Progenitor cell of endocrine pancreas (in vitro differentiated cells): ENCODE measurements at places on chromosomes 3 and 15.
A peak's percentile ranks its signal among the peaks of the same experiment; 100 is the strongest.

- DNase-seq, result peak; percentile 53
Measured at GRCh38 chr3:87792534-87793336, 266.1 kb downstream of the CGGBP1 start.

DNA sequence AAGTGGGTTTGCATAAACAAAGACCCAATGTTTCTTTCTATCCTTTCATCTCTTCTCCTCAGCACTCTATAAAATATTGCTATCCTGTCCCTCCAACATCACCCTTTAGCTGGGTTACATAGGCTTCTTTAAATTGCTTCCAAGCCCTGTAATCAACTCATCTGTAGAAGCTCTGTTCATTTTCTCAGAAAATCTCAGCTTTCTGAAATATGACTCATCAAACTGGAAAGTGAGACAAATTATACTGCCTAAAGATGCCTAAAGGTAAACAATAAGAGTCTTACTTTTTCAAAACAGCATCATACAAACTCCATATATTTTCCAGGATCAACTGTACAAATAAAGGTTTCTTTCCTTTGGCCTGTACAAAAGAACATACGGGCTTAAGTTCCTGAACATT, 33.8 kb downstream of the EFL1 start:
- DNase-seq, result no peak

GRCh38 chr3:120098710-120099109, 4.5 kb upstream of the GSK3B start:
- DNase-seq, result no peak

DNA sequence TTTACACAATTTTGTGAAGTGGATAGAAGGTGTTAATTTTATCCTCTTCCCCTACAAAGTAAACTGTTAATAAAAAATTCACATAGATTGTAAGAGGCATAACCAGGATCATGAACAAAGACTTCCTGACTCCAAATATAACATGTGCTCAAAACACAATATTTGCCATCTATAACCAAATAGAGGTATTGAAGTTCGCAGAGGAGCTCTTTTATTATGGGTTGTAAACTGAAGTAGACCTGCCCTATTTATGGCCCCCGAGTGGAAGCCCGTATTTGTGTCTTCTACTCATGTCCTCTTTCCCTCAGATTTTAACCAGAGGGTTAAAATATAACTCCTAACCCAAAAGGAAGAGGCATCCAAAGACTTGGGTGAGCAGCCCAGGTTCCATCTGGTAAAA, 285.6 kb upstream of the COL8A1 start:
- no peak for DNase-seq

DNA sequence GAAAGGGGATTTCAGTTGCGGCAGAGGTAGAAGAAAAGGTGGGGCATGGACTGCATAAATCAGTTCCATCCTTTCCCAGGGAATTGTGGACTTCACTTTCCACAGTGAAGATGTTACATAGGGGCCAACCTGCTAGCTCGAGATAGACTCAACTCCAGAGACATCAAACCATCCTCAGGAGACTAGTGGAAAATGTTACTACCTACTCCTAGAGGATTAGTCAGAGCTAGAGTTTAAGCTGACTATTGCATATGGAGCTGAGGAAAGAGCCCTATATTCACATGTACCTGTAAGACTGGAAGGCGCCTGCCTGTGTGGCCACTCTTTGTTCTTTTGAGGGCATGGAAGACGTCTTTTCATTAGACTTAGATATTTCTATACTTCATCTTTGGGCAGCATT, 69.2 kb downstream of the KLHL25 start:
- DNase-seq, result no peak

DNA sequence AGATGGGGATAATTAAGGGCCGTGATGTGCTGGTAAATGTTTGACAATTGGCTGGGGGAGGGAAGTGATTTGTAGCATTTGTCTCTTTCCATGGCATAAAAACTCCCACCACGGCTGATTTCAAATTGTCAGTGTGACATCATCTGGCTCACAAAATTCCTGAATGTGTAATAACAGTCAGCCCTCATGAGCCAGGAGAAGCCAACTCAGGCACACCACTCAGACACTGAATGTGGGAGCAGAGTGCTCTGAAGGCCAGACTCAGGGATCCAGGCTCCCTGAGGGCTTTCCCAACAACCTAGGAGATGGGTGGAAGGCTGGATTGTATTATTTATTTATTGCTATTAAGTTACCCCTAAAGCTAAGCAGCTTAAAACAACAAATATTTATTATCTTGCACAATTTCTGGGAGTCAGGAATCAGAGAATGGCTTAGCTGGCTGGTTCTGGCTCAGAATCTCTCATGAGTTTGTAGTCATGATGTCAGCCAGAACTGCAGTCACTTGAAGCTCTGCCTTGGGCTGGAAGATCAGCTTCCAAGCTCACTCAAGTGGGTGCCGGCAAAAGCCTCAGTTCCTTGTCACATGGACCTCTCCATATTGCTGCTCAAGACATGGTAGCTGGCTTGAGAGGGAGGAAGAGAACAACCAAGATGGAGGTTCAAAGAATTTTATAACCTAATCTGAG, 6.5 kb upstream of the CPEB1 start:
- no peak for DNase-seq

- no peak for DNase-seq
Measured at GRCh38 chr3:160224256-160224655, 966 bp upstream of the C3orf80 start.

- no peak for DNase-seq
Measured at GRCh38 chr3:106824856-106825255, 552.4 kb upstream of the CCDC54 start.

- peak; percentile 64 for DNase-seq
Measured at GRCh38 chr15:33700695-33701303, 267.5 kb upstream of the CHRM5 start.

GRCh38 chr3:131708241-131708640, 205.5 kb upstream of the MRPL3 start:
- no peak for DNase-seq

DNA sequence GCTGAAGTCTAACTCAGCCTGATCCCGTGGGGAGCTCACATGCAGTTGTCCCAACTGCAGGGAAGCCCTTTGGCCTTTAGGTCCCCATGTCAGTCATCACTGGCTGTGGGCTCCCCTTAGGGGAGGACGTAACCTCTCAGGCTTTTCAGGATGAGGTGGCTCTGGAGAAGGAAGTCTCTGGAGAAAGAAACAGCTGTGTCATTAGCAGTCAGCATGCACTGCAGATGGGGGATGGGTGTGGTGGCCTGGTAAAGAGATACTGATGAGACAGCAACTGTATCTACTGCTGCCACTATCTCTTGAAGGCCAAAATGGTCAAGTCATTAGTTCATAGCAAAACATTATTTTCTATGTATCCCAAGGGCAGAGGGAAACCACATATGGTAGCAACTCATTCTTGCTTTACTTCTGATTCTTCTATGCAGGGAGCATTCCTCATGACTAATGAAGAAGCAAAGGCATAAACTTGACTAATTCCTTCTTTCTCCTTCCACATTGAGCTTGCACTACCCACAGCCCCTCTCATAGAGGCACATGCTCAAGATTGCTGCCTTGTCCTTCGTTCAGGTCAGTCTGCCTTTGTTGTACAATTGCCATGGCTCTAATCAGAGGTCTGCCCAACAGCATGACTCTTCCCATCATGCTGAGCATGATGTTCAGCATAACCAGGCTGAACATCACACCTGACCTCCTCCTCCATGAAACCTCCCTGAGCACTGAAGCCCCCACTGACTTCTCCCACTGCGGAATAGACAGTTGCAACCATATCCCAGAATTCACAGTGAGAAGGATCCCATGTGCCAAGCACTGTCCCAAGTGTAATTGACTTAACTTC, 47.8 kb upstream of the TMEM158 start:
- DNase-seq, result no peak

DNA sequence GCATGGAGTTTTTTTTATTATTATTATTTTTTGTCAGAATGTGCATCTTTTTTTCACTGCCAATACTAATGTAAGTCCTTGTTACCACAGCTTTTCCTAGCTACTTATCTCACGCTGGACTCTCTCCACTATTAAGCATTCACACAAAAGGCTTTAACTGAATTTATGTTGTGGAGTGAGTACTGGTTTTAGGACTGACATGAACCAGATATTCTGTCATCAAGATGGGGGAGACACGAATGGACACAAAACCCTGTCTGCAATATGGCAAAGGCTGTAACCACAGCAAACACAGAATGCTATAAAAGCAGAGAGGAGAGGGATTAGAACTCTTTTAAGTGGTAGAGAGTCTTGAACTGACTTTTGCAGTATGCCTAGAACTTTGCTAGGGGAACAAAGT, 592.2 kb upstream of the TBL1XR1 start:
- DNase-seq, result no peak

DNA sequence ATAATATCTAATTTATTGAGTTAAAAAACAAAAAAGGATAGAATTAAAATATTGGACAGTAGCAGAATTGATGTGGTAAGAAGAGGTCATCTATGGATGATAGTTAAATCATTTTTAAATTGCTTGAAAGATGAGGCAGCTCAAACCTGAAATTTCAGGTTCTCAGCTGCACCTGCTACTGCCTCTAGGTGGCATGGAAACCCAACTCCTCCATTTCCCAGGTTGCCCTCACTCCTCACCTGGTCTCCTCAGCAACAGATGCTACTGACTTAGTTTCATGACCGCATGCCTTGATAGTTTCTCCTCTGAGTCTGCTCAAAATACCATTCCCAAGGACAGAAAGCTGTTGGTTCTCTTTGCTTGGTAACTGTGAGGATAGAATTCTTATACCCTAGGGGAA, 148.1 kb downstream of the ABHD5 start:
- no peak for DNase-seq

DNA sequence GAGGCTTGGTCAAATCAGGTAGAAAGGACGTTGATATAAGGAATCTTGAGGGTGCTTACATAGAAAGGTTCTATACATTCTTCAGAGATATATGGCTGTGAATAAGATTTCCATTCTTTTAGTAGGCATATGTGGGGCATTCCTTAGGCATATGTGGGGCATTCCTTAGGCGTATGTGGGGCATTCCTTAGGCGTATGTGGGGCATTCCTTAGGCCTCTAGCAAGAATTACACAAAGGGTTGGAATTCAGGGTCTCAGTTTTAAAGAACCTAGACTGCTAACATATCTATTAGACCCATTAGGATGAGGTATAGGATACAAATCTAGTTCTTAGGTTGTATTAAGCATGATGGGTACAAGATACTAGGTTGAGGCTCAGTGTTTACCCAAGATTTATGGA, 607.8 kb downstream of the SI start:
- DNase-seq, result no peak

GRCh38 chr3:3772920-3773319, 26.3 kb upstream of the LRRN1 start:
- DNase-seq, result no peak

DNA sequence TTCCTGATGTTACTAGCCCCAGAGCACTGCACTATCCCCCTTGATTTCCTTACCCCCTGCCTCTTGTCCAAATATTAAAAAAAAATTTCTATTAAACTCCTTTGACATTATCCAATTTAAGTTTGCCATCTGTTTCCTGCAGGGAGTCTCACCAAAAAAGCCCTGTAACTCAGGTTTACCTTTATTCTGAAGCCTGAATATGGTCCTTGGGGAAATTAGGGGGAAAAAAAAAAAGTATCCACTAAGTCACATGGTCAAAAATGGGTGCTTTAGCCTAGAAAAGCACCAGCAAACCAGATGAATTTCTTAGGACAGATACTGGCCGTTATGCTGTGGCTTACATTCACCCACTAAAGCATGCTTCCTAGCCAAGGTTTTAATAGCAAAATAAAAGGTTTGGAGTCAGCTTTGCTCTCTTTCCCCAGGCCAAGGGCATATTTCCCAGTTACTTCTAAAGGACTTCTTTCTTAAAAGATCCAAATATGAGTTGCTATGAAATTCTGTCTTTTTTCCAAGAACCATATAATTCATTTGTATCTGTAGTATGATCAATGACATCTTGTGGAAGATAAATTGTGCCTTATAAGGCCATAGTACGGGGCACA, 394.9 kb downstream of the LSAMP start:
- no peak for DNase-seq

DNA sequence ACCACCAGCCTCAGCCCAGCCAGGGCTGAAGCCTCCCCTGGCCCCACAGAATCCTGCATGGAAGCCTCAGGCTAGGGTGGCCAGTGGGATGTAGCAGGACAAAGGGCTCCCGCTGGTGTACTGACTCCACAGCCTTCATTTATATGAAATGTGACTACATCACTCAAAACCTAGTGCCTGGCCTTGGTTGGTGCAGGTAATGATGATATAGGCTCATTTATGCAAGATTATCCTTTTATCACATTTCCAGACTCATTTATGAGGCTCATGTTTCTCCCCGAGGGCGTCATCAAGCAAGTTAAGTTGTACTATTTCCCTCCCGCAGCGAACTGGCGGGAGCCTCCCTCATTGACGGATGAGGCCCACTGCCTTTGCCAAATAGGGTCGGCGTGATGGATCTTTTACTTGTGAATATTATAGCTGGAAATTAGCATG, 179.1 kb upstream of the SMAD3 start:
- DNase-seq, result no peak

DNA sequence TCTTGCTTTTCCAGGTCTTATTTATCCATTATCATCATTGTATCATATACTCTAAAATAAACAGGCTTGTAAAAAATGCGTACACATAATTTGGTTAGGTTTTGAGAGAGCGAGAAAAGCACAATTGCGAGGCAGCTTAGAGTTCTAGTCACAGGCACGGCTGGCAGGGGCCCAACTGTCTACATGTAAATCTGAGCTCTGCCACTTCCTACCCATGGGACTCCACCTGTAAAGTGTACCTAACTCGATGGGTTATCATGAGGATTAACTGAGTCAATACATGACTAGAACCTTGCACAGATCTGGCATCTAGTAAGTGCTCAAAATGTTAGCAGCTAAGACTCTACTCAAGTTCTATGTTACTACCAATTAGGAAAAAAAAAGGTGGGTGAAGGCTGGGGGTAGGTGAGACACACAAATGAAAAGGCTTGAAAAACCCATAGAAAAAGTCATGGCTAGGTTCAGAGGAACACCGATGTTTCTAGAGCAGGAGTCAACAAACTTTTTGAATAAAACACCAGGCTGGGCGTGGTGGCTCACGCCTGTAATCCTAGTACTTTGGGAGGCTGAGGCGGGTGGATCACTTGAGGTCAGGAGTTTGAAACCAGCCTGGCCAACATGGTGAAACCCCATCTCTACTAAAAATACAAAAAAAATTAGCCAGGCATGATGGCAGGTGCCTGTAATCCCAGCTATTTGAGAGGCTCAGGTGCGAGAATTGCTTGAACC, 36.2 kb downstream of the GLB1 start:
- no peak for DNase-seq

GRCh38 chr3:113193288-113193687, 18.1 kb upstream of the BOC start:
- no peak for DNase-seq

- DNase-seq, result no peak
Measured at GRCh38 chr3:72475258-72476138, 372.7 kb downstream of the SHQ1 start.

DNA sequence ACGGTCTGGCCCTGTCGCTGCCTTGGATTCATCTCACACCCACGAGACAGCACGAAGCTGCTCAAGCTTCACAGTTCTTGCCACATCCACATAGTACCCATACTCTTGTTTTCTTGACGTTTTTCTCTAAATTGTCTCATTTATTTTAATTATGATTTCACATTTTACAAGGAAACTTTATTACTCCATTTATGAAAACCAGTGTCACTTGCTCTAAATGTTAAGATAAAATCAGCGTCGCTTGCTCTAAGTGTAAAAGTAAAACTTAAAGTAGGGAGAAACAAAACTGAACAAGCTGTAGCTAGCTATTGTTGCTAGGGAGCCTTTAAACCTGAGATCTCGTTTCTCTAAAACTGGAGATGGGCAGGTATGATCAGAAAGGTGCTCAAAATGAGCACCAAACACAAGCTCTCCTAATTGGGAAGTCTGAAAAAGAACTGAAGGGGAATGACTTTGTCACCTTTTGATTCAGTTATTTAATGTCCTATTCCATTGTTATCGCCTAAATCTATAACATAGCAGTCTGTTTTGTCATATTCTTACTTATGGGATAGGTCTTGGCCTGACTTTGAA, 680 bp downstream of the IFT122 start:
- DNase-seq, result no peak
